Stimulated activated CD8-positive, alpha-beta memory T cell treated with anti-CD3 and anti-CD28 coated beads, Interleukin-15, amount 100 ng/mL, for 4 hours (primary cell): ENCODE measurements at places on chromosomes 1 and 21.

GRCh38 chr1:53135735-53136114 is 6.7 kb downstream of the SLC1A7 start:
- no peak for DNase-seq

DNA sequence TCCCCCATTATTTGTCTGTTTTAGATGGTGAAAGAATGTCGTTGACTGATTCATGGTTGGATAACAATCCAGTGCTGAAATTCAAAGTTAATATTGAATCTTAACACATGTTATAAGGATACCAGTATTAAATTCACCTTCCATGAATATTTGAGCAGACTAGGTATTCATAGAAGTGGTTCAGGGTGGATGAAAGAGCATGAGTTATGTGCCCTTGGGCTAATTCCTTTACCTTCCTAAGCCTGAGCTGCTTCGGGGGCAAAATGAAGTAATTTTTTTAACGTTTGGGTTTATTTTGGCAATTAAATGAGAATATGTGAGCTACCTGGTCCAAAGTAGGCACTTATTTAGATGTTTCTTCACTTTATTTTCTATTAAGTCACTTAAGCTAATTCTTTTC is 2.7 kb upstream of the PLPPR5 start:
- no peak for DNase-seq

DNA sequence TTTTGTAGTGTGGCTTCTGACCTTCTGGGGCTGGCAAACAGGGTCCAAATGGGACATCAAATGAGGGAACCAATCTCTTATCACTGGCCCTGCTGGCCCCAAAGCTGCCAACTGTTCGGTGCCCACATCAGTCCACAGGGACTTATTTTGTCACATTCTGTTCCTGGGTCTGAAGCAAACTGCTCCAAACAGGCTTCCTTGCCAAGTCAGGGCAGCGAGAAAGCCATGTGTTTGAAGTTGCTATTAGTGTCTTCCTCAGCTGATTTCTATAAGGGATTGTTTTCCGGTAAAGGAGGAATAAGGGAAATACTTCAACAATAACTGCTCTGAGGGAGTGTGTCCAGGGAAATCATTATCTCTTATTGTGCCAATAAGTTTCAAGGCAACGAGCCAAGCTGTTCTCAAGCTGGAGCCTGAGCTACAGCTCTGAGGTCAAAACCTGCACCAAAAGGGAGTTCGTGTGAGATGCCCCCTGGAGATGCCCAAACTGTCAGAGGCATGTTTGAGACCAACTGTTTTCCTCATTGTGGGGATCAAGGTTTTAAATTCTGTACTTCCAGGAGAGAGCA is 381.4 kb upstream of the PROX1 start:
- no peak for DNase-seq

DNA sequence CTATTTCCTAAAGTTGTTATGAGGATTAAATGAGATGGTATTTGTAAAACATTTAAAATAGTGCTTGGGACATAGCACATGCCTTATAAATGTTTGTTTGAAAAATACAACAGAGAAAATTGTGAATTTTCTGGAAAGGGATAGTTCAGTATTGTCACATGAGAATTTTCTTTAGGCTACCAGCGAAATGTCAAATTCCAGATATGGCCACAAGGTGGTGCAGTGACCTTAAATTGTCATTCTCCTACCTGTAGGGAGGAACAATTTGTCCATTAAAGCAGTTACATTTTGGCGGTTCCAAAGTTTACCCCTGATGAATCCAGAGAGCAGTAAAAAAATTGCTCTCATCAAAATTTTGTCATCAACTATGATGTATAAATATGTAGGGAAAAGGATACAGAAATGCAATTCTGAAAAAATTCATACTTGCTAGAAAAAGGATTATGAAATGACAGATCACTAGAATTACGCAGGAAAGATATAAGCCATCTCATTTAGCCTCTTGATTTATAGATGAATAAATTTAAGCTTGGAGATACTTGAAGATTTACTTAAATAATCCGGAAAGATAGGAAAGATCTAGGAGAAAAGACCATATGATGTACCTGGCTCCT is 50.2 kb upstream of the TSHB start:
- DNase-seq = no peak

DNA sequence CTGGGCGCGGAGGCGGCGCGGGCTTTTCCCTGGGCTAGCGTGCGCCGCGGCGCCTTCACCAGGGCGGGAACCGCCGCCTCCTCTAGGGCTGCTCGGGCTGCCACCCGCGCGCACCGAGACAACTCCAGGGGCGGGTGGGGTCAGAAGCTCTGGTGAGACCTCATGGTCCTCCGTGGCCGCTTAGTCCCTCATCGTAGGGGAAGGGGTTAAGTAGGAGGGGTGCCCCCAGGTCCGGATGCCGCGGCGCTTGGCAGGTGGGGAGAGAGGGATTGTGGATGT is 559 bp downstream of the SERTAD4 start:
- DNase-seq = no peak

DNA sequence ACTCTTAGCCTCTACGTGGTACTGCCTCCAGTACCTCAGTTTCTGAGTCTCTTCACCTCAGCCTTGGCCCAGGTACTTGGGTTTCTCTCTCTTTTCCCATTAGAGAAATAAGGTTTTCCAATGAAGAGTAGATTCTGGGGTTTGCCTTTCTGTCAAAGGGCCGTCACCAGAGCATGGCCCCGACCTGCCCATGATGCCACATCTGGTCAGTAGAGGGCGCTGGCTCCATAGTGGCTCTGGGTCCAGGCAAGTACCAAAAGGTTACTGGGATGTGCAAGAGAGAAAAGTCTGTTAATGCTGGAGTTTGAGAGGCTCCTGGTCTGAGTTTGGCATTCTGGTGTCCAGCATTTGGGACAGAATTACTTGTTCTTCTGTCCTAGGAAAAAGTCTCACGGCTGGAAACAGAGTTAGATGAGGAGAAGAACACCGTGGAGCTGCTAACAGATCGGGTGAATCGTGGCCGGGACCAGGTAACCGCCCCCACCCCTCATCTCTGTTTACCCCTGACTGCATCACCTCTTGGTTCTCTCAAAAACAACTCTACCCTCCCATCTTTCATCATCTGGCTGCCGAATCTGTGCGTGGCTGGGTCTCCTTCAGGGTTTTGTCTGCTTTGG is 5.3 kb upstream of the TUFT1 start:
- peak; percentile 38 for DNase-seq

- DNase-seq = no peak
These were observed 22.7 kb downstream of the SPOCD1 start for GRCh38 chr1:31793086-31793485.

DNA sequence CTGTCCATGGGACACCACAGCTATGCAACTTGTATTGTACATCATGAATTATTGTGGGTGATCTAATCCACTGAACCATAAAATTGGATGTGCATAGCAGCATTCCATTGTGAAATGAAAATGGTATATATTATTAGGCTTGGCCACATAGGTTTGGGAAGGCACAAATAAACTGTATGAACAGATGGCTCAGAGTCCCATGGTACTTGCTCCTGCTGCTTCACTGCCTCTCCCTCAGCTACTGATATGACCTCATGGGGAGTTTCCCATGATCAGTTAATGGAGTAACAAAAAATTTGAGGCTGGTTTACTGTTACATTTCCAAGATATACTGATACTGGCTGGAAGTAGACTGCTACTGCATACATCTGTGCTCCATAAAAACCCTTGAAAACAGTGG is 152.7 kb upstream of the NEGR1 start:
- no peak for DNase-seq

DNA sequence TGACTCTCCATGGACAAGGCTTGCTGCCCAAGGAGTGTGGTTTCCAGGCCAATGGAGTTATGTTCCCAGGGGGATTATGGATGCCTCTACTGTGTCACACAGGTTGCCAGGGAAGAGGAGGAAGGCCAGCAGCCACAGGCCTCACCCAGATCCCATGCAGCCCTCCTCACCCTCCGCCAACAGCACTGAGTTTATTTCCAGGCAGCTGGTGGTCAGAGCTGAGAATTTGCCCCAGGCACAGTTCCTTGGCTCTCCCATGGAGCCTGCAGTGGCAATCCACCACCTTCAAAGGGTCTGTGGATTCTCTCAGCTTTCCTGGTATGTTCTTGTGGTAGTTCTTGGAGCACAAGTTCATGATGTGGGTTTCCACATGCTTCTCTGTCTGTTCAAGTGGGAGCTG is 79.2 kb downstream of the NTNG1 start:
- DNase-seq = no peak

GRCh38 chr1:147717706-147718097 is 42.7 kb downstream of the GJA5 start:
- DNase-seq = no peak

- no peak for DNase-seq
These were observed 351.8 kb upstream of the FMN2 start for GRCh38 chr1:239739919-239740318.

DNA sequence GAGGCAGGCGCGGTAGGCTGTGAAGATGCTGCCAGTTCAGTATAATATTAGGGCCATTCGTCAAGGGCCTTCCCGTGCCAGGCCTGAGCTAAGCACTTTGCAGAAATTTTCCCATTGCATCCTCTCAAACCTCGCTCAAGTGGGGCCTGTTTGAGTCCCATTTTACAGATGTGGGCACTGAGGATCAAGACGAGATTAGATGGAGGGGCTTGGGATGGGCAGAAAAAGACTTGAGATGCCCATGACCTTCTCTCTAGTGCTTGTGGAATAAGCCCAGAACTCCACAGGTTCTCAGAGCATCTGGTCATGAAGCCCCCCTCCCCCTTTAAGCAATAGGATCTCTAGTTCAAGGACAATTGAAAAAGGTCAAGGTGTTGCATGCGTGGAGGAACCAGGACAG is 9.9 kb downstream of the EPHA8 start:
- DNase-seq = no peak

DNA sequence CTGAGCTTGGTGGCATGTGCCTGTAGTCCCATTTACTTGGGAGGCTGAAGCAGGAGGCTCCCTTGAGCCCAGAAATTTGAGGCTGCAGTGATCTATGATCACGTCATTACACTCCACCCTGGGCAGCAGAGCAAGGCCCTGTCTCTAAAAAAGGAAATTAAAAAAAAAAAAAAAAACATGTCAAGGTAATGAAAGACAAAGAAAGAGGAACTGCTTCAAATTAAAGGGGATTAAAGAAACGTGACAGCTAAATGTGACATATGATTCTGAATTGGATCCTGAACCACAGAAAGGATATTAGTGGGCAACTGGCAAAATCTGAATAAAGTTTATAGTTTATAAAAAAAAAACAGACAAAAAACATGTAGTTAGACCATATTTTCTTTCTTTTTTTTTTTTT is 3.8 kb upstream of the C2CD4D start:
- DNase-seq = no peak

- no peak for DNase-seq
These were observed at the start of gene NR0B2 for GRCh38 chr1:26913754-26914619. NR0B2 (minus strand) TSS chr1:26913975; CDS start chr1:26913940, 35 bp downstream.

GRCh38 chr1:109769330-109770078 is 5.8 kb upstream of the EPS8L3 start:
- no peak for DNase-seq

DNA sequence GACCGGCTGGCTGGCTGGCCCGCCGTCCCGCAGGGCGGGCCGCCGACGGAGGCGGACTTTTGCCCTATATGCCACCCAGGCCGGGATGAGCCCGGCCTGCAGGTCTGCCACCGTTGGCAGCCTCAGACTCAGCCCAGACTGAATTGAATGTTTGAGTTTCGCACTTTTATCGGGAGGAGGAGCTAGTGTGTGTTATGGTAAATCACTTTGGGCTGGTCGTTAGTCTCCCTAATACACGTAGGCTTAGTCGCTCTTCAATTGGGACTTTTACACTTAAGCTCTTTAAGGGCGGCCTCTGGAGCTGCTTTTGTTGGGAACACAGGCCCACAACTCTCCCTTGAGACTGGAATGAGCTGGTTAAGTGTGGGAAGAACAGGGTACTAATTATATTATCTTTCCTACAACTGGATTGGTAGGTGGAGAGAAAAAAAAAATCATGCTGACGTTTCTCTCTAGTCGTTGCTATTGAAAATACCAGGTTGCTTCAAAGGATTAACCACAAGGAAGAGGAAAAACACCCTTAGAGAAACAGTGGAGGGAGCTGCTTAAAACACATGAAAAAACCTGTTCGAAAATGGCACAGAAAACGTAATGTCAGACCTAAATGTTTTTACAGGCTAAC is 1.4 kb upstream of the IRF2BP2 start:
- DNase-seq = peak; percentile 46

- no peak for DNase-seq
These were observed 54.2 kb upstream of the SPATA6 start for GRCh38 chr1:48526008-48526710.

- DNase-seq = no peak
These were observed 259.2 kb downstream of the FMN2 start for GRCh38 chr1:240350910-240351331.

DNA sequence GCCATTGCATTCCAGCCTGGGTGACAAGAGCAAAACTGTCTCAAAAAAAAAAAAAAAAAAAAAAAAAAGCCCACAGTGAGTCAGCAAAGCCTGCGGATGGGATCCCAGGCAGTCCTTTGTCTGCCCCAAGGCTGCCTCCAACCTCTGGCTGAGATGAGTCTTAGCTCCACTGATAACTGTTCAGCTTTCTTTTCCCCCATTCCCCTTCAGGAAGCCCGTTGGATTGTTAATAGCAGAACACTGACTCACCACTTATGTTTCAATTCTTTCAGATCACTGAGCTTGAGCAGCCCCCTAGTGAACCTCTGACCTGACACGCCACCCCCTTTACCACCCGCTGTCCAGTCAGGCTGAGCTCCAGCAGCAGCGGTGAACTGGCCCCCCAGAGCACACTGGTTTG is 57.5 kb downstream of the ERG start:
- DNase-seq = no peak
